ENCODE measurements at places on chromosomes 1 and 21. TPM values are rescaled to one million over a fixed set of nuclear protein-coding genes. Genes with fewer than 3 reads are reported as not detected.

Gene NR1I3
- not detected for total RNA-seq

Gene VWA1
- total RNA-seq: 57.7 TPM

Gene FLG2
- not detected for total RNA-seq

Gene UTP25
- 8.8 TPM for total RNA-seq

DNA sequence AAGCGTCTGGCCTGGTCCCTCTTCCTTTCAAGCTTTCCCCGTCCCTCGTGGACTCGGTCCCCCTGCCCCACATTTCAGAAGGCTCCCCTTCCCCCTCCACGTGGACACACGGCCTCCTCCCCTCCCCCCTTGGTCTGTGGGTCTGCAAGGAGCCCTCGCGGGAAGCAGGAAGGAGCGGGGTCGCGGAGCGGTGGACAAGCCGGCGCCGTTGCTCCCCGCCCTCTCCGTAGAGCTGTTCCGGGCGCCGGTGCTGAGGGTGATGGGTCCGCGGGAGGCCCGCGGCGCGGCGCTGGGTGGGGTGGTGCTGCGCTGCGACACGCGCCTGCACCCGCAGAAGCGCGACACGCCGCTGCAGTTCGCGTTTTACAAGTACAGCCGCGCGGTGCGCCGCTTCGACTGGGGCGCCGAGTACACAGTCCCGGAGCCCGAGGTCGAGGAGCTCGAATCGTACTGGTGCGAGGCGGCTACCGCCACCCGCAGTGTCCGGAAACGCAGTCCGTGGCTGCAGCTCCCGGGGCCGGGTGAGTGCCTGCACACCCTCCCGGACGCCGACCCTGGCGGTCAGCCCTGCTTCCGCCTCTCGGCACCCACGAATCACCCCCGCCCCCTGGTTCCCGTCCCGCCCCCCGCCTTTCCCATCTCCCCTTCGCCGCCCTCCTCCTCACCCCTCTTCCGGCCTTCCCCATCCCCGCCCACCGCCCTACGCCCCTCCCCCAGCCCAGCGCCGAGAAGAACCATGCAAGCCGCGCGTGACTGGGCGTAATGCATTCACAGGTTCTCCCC, 5.3 kb downstream of the FCRLB start:
- H3K4me3 ChIP-seq: peak overlapping the region; percentile 86
- no peaks in the 10 kb centered on the region for H3K36me3 ChIP-seq
- peak overlapping the region; percentile 87 for H3K27ac ChIP-seq
- peaks cover 31% of the 10 kb centered on the region for H3K27me3 ChIP-seq
- peaks cover 43% of the 10 kb centered on the region for H3K4me1 ChIP-seq

DNA sequence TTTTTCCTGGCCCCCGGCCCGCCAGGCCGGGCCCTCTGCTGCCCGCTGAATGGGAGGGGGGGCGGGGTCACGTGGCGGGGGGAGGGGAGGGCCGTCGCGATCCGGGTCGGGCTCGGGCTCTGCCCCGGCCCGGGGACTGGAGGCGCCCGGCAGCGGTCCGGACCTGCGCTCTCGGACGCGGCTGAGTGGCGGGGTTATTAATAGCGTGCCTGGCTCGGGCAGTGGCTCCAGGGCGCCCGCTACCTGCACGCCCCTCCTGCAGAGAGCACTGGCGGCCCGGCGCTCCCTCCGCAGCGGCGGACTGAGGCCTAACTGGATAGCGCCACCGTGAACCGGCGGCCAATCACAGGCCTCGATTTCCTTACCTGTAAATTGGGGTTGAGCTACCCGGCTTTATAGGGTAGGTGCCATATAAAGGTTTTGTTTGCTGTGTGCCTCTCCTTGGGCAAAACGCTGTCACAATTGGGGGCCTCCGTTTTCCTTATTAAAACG, 28.1 kb downstream of the AHDC1 start:
- H3K27me3 ChIP-seq: no peaks in the 10 kb centered on the region
- H3K36me3 ChIP-seq: peaks cover 2% of the 10 kb centered on the region
- H3K4me3 ChIP-seq: peak overlapping the region; percentile 37
- no peak overlapping the region for H3K27ac ChIP-seq

Gene ANGPTL1
- 0.72 TPM for total RNA-seq

GRCh38 chr1:44485229-44485933, 80.3 kb downstream of the RNF220 start:
- H3K27me3 ChIP-seq: peaks cover 2% of the 10 kb centered on the region
- DNase-seq: no peak
- no peaks in the 10 kb centered on the region for H3K36me3 ChIP-seq
- peak overlapping the region; percentile 41 for H3K27ac ChIP-seq

Gene TRIM67
- total RNA-seq: 0.04 TPM

Gene MMEL1
- total RNA-seq: 4.5 TPM

GRCh38 chr1:91622616-91623015, 122.0 kb downstream of the CDC7 start:
- no peaks in the 10 kb centered on the region for H3K27me3 ChIP-seq
- no peak overlapping the region for H3K4me3 ChIP-seq
- no peaks in the 10 kb centered on the region for H3K36me3 ChIP-seq
- peaks cover 8% of the 10 kb centered on the region for H3K4me1 ChIP-seq

Gene FMO3
- not detected for total RNA-seq

Gene OLIG2
- total RNA-seq: 0.35 TPM

Gene SGIP1
- 9.8 TPM for total RNA-seq

Gene NBPF15
- total RNA-seq: 87.7 TPM

Gene PTGS2
- 20.2 TPM for total RNA-seq

DNA sequence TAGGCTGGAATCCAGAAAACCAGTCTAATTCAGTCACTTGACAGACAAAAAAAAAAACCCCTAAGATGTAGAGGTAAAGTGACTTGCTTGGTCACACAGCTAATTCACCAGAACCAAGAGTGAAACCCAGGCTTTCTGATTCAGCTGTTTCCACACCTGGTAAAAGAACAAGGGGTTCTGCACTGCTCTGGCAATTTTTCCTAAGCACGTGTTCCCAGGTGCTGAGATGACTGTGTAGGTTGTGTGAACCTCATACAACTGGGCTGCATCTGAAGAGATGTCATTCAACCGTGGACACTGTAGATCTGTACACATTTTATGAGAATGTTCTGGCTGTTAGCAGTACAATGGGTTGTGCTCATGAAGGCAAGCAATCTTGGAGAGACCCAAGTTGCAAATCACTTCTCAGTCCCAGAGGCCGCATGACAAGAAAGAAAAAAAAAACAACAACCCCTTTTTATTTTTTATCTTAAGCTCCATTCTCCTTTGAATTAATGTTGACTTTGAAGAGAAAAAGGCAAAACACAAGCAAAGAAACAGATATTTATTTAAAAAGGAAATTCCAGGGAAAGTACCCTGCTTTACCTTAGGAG, 95.4 kb downstream of the INTS7 start:
- H3K4me1 ChIP-seq: peaks cover 4% of the 10 kb centered on the region
- no peak overlapping the region for H3K27ac ChIP-seq
- no peaks in the 10 kb centered on the region for H3K27me3 ChIP-seq
- peaks cover 24% of the 10 kb centered on the region for H3K36me3 ChIP-seq

Gene IL23R
- total RNA-seq: not detected

- no peak overlapping the region for H3K27ac ChIP-seq
- H3K4me3 ChIP-seq: no peak overlapping the region
- DNase-seq: no peak
- no peaks in the 10 kb centered on the region for H3K4me1 ChIP-seq
Measured at GRCh38 chr1:19772053-19772452, 27.7 kb downstream of the TMCO4 start.

Gene TMEM52
- total RNA-seq: 2.5 TPM

GRCh38 chr1:5111581-5111980, 457.2 kb downstream of the AJAP1 start:
- no peak overlapping the region for H3K4me3 ChIP-seq
- no peak for DNase-seq
- H3K36me3 ChIP-seq: no peaks in the 10 kb centered on the region
- peaks cover 48% of the 10 kb centered on the region for H3K27me3 ChIP-seq
- no peaks in the 10 kb centered on the region for H3K4me1 ChIP-seq
- H3K27ac ChIP-seq: no peak overlapping the region

GRCh38 chr1:39788758-39789570, at the start of gene BMP8B:
BMP8B (minus strand) TSS chr1:39788865; CDS start chr1:39788485, 380 bp downstream.
- H3K27me3 ChIP-seq: peaks cover 76% of the 10 kb centered on the region
- peaks cover 3% of the 10 kb centered on the region for H3K4me1 ChIP-seq
- H3K36me3 ChIP-seq: no peaks in the 10 kb centered on the region

GRCh38 chr1:156070548-156070947, 9.6 kb downstream of the RAB25 start:
- H3K4me1 ChIP-seq: peaks cover 38% of the 10 kb centered on the region
- peaks cover 11% of the 10 kb centered on the region for H3K36me3 ChIP-seq
- no peak overlapping the region for H3K4me3 ChIP-seq
- H3K27ac ChIP-seq: peak overlapping the region; percentile 66
- no peak for DNase-seq

- H3K27ac ChIP-seq: no peak overlapping the region
- no peaks in the 10 kb centered on the region for H3K4me1 ChIP-seq
- H3K27me3 ChIP-seq: no peaks in the 10 kb centered on the region
- H3K4me3 ChIP-seq: no peak overlapping the region
Measured at GRCh38 chr21:46425571-46425970, 33.1 kb upstream of the DIP2A start.

Gene PEAR1
- 16.1 TPM for total RNA-seq

DNA sequence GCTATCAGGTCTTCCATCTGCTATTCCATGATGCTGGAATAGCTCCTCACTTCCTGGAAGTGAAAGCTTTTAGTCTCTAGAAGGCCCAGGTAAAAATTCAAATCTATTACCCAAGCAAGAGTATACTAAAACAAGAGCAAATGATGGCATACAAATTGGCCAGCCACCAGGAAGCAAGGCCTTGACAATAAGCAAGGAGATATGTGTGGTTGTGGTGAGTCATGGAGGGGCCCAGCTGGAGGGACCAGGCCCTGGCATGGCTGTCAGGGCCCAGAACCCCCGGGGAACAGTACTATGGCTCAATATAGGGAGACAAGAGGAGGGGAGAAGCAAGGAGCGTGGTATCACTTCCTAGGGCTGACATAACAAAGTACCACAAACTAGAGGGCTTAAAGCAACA, 358.7 kb downstream of the RRAGC start:
- no peak for DNase-seq
- no peaks in the 10 kb centered on the region for H3K4me1 ChIP-seq
- H3K4me3 ChIP-seq: no peak overlapping the region
- H3K36me3 ChIP-seq: no peaks in the 10 kb centered on the region
- peaks cover 97% of the 10 kb centered on the region for H3K27me3 ChIP-seq

Gene PTAFR
- 0.18 TPM for total RNA-seq

DNA sequence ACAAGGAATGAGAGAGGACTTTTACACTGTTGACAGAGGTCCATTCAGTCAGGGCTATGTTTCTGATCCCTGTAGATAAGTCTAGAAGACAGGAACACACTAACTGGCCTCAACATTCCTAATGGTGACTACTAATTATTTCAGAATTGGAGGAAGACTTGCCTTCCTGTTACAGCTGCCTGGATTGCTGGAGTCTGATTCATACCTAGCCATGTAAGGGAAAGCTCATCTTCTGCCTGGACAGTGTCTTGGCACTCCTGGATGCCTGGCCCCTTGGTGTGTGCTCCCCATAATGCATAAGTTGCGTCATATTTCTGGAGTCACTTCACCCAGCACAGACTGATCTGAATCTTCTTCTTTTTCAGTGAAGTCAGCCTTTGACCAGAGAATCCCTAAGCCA, 326.0 kb upstream of the RUNX1 start:
- no peaks in the 10 kb centered on the region for H3K36me3 ChIP-seq
- no peak overlapping the region for H3K27ac ChIP-seq
- H3K27me3 ChIP-seq: no peaks in the 10 kb centered on the region
- DNase-seq: no peak
- H3K4me3 ChIP-seq: no peak overlapping the region
- peaks cover 4% of the 10 kb centered on the region for H3K4me1 ChIP-seq

DNA sequence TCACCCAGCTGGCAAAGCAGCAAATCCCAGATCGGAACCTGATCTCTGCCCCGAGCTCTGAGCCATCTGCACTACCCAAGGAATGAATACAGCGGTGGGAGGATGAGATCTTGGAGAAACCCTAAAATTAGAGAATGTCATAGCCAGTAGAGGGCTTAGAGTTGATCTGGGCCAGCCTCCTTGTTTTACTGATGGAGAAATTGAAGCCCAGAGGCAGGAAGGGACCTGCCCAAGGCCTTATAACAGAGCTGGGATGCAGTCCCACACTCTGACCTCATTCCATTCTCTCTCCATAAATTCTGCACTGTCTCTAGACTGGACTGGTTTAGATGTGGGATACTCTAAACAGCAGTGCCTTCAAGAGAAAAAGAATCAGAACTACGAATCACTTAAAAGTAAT, 4.8 kb upstream of the SFN start:
- no peak overlapping the region for H3K4me3 ChIP-seq
- H3K27me3 ChIP-seq: no peaks in the 10 kb centered on the region
- peaks cover 15% of the 10 kb centered on the region for H3K4me1 ChIP-seq
- H3K27ac ChIP-seq: no peak overlapping the region
- no peak for DNase-seq

DNA sequence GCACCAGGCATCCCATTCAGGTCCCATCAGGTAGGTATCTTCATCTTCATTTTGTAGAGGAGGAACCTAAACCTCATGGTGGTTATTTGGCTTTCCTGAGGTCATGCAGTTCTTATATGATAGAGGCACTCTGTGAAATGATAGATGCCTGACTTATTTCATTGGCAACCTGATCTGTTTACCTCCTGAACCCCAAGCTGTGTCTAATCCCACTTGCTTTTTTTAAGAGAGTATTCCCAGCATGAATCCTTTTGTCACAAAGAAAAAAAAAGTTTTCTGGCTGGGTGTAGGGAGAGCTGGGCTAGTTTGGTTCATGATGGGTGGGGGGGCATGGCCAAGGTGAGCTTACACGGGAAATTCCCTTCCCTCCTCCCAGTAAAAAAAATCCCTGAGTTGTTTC, 154.2 kb downstream of the TENT5C start:
- H3K4me3 ChIP-seq: no peak overlapping the region
- DNase-seq: no peak
- no peak overlapping the region for H3K27ac ChIP-seq
- peaks cover 8% of the 10 kb centered on the region for H3K4me1 ChIP-seq
- H3K36me3 ChIP-seq: peaks cover 7% of the 10 kb centered on the region
- H3K27me3 ChIP-seq: peaks cover 11% of the 10 kb centered on the region

All from mesothelial cell of epicardium (in vitro differentiated cells).